ENCODE measurements at places on chromosomes 4 and X. TPM values are rescaled to one million over a fixed set of nuclear protein-coding genes. Genes with fewer than 3 reads are reported as not detected.

The SYP gene
- 11.0 TPM for total RNA-seq

The RBM47 gene
- 61.1 TPM for total RNA-seq

The PNMA6A gene
- total RNA-seq: 1.2 TPM

The ASB12 gene
- total RNA-seq: not detected

The ARMCX1 gene
- total RNA-seq: 28.5 TPM

The CHST7 gene
- 20.6 TPM for total RNA-seq
